ENCODE measurements at places on chromosomes 12 and 14.

DNA sequence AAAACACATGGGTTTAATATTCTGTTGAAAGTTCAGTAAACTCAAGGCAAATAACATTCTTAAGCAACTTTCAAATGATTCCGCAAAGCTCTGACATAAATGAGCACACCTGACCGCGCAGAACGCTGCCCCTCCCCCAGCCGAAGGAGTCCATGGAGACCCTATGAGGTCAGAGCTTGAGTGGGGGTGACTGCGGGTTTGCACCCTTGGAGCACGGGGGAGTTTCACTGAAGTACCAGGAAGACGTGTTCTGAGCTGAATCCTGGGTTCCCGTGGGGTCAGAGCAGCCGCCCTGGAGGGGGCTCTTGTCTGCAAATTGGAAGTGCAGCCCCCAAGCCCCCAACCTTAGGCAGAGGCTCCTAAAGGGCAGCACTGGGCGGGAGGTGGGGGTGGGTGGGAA is 324.1 kb upstream of the SFSWAP start:
- no peak for DNase-seq

- DNase-seq: no peak
Measured at GRCh38 chr12:39723831-39724230, 104.2 kb upstream of the ABCD2 start.

DNA sequence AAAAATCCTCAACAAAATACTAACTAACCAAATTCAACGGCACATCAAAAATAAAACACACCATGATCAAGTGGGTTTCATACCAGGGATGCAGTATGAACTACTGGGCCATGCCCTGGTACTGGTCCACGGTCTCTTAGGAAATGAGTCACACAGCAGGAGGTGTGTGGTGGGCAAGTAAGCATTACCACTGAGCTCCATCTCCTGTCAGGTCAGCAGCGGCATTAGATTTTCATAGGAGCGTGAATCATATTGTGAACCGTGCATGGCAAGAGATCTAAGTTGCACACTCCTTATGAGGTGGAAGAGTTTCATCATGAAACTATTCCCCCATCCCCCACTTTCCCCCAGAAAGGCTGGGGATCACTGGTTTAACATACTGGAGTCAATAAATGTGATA is 6.7 kb upstream of the LGR5 start:
- no peak for DNase-seq

GRCh38 chr12:33115716-33116115 is 219.1 kb upstream of the PKP2 start:
- DNase-seq: no peak

DNA sequence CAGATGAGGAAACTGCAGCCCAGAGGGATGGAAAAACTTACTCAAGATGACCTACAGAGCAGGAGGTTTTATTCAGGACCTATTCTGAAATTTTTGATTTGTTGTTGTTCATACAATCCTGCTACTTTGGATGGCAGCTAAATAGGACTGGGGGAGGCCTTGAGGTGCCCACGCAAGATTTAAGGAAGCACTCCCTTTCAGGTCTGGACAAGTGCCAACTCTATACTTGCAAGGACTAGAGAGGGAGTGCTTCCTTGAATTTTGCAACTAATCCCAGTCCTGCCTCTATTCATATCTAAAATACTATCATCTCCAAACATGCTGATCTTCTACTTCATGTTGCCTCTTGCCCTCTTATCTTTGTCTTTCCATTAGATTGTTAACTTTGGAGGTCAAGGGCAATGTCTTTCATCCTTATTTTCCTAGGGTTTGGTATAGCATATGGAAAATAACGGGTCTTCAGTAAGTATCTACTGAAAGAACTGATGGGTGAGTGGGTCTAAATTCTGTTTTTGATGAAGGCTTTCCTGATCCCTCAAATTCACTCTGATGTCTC is 28.6 kb upstream of the PPM1H start:
- no peak for DNase-seq

DNA sequence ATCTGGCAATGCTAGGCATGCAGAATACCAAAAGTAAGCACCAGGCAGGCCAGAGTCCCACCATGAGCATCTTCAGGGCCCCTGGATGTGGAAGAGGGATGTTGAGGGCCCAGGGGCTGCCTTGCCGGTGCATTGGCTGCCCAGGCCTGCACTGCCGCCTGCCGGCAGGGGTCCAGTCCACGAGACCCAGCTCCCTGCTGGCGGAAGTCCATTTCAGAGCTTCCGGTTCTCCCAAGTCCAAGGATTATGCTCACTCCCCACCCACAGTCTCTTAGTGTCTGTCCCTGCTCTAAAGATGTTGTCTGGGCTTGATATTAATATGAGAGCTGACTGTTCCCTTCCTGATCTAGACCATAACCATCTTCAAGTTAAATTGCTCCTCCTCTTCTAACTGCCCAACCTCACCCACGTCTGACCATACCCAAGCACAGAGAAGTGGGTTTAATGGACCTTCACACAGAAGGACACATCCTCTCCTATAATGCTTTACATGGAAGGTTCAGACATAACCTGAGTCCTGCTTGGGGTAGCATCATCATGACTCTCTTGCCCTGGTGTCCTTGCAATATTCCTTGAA is 117.4 kb downstream of the DAD1 start:
- DNase-seq: peak; percentile 69

- no peak for DNase-seq
Measured at GRCh38 chr14:79091381-79091963, 921.3 kb downstream of the NRXN3 start.

- no peak for DNase-seq
Measured at GRCh38 chr12:23458640-23459039, 490.8 kb downstream of the SOX5 start.

- no peak for DNase-seq
Measured at GRCh38 chr14:92651106-92651757, 97.2 kb downstream of the LGMN start.

GRCh38 chr12:53061404-53062010 is 11.6 kb downstream of the TNS2 start:
- DNase-seq: peak; percentile 43

All from Caco-2 (cell line).